HCT116 (cell line): ENCODE measurements at places on chromosomes 5 and 9.

DNA sequence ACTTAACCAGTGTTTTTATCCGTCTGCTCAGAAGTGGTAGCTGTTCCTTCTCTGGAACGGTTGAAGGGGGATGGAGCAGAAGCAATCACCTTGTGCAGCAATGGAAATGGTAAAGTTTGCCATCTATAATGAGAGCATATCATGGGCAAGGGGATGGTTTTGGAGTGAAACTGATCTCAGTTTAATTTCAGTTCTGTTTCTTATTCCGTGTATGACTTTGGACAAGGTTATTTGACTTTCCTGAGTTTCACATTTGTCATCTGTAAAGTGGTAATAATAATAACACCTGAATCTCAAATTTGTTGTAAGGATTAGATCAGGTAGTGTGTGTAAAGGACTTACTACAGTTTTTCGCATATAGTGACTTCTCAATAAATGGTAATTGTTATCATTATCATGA is 106.1 kb downstream of the PCSK1 start:
- no peak for DNase-seq

GRCh38 chr5:123448017-123448617 is 24.9 kb upstream of the CEP120 start:
- no peak for DNase-seq

GRCh38 chr9:4318741-4319140 is 18.9 kb upstream of the GLIS3 start:
- no peak for DNase-seq

DNA sequence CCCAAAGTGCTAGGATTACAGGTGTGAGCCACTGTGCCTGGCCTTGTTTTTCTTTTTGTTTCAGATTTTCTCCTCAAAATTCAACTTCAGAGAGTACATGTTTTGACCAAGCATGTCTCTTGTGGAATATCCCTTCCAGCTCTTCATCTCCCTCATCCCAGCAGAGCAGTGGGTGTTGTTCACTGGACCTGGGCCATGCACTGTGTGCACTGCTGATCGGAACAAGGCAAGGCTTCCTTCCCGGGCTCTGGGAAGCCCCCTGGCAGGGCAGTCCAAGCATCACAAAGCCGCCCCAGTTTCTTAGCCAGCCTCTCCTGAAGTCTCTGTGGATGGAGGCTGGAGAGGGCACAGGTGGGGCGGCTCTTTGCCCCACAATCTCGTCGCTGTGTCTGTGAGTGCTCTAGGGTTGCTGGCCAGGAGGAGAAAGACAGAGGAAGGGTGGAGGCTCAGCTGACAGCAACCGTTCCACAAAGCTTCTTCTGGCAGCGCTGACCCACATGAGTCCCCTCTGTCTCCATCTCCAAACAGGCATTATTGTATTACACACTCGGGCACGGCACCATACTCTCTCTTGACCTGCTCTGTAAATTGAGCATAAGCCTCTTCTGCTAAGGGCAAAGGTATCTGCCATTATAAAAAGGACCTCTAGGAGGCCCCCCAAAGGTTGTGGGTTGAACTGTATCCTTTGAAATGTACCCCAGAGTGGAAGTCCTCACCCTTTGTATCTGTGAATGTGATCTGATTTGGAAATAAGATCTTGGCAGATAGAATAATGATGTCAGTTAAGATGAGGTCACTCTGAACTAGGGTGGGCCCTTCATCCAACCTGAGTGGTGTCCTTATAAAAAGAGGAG is 89.6 kb downstream of the TARS1 start:
- no peak for DNase-seq

- DNase-seq = no peak
Observed at GRCh38 chr9:14523545-14523944, 169.7 kb downstream of the ZDHHC21 start.

- no peak for DNase-seq
Observed at GRCh38 chr9:5593904-5594303, 35.0 kb upstream of the RIC1 start.

DNA sequence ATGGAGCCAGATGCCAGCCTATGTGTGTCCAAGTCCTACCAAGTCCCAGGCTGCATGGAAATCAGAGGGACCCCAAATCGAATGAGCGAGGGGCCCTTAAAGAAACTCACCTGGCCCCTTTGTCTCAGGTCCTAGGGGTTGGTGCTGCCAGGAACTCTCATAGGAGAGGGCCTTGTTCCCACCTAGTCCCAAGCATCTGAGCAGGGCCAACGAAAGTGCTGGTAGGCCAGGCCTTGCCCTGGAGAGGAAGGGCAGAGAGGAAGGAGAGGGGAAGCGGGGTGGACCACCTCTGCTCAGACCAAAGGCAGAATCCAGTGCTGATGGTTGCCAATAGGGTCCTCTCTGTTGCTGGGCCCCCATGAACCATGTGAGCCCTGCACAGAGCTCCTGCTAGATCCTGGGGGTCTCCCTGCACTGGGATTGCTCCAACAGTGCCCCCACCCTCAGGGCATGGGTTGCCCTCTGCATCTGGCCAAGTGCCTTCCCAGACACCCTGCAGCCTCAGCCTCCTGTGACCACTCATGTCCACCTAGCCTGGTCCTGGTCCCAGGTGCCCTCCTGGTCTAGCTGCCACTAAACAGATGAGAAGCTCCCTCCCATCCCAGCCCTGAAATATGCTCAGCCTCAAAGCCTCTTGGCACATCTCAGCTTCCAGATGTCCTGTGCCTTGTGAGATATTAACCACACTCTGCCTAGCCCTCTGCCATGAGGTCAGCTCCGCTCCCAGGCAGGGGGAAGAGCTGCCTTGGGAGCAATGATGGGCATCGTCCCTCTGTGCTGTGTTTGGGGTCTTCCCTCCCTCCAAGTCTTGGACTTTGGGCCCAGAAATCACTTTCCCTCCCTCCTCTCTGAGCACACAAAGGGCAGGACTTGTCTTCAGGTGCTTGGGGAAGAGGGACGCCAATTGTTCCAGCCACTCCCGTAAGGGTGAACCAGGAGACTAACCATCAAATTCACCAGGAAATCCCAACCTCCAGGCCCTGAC is 109.6 kb downstream of the ADAMTS2 start:
- DNase-seq = no peak

DNA sequence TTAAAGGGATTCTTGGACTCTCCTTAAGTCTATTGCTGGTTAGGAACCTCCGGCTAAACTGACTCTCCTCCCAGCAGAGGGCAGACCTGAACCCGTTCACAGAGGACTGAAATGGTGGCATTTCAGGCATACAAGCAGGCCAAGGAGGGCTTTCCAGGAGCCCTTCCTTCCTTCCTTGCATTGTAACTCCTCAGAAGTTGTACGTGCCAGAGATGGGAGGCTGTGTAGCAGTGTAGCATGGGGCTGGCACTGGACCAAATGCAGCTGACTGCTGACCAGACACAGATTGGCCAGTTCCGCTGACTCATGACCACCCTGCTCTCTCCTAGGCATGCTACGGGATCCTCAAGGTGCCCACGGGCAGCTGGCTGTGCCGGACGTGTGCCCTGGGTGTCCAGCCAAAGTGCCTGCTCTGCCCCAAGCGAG is 36.4 kb downstream of the JADE2 start:
- DNase-seq = peak; percentile 7

- no peak for DNase-seq
Observed at GRCh38 chr5:126865299-126865698, 88.4 kb downstream of the LMNB1 start.

GRCh38 chr9:136624184-136624951 is 38.3 kb upstream of the EGFL7 start:
- DNase-seq = no peak

GRCh38 chr9:112939418-112939817 is 48.7 kb upstream of the SLC46A2 start:
- no peak for DNase-seq

- DNase-seq = no peak
Observed at GRCh38 chr5:142630927-142631539, 54.9 kb downstream of the FGF1 start.

DNA sequence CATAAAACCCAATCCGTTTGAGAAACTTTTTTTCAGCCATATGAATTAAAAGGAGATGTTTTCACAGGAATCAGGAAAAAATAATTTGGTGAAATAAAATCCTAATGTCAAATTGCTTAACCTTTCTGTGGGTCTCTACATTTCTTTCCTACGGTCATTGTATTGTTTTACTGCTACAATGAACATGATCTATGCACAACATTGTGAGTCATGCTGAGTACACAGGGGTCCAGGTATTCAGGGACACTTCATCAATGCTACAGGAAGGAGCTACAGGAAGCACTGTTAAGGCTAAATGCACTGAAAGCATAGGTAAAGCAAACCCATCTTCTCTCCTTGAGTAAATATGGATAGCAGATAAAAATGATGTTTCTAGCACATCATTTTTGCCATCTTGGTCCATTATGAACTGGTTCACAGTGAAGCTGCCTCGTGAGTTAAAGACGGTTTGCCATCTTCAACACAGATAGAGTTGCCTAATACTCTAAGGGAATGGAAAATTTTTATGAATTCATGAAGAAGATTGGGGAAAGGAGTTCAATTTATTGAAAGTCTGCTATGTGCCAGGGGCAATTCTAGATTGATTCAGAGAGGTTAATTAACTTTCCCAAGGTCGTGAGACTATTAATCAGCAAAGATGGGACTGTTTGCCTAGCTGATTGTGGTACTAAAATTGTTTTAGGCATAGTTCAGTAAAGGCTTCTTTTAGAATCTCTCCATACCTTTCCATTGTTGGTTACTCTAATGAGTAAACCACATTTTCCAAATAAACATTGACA is 85.5 kb downstream of the DIRAS2 start:
- DNase-seq = no peak

- DNase-seq = no peak
Observed at GRCh38 chr5:158380661-158381060, 521.7 kb upstream of the CLINT1 start.

DNA sequence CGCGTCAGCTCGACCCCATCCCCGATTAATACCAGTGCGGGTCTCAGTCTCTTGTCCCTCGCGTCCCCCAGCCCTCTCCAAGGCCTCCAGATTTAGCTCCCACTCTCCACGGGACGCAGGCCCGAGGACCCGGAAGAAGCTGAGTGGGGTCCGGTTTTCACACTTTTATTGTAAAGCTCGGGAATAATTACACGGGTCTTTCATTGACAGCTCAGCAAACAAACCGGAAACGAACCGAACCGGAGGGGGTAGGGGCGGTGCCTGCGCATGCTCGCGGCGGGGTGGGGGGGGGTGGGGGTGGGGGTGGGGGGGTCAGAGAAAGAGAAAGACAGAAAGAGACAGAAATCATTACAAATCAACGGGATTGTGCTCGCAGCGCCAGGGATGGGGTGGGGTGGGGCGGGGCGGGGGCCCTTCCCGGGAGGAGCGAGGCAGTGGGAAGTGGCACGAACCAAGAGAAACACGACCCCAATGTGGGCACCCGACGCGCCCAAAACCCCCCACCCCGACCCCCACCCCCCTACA is 27.9 kb downstream of the PCDH1 start:
- no peak for DNase-seq

DNA sequence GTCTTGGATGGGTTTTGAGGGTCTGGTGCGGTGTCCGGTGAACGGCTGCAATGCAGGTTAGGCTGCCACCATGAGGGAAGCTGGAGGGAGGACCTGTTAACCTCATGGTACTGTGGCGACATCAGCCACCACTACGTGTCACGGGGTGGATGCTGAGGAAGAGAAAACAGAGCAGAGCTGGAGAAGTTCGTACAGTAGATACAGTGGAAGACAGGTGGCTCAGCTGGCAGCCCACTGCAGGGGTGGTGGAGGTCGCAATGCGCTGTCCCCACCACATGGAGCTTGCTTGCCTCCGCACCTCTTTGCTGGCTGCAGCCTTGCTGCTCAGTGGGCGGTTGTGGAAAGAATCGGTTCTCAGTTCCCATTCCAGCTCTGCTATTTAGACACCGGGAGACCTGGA is 2.8 kb downstream of the DCANP1 start:
- DNase-seq = no peak

DNA sequence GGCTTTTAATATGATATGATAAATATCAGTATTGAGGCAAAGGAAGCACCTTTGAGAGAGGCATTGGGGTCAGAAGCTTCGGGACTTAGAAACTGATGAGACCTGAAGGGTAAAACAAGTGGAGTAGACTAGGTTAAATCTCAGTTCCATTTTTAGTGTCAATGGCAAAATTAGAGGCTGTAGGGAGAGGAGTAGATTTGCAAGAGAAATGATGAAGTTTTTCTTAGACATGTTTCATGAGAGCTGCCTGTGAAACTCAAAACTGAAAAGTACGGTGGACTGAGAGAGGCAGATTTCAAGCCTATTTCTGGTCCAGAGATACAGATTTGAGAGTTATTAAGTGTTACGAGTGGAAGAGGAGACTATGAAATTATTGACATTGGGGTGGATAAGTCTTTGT is 278.5 kb downstream of the TAF11L14 start:
- no peak for DNase-seq

- peak; percentile 32 for DNase-seq
Observed at GRCh38 chr5:53170746-53171349, 61.3 kb upstream of the MOCS2 start.

- DNase-seq = no peak
Observed at GRCh38 chr5:67363180-67363709, 166.6 kb upstream of the CD180 start.

DNA sequence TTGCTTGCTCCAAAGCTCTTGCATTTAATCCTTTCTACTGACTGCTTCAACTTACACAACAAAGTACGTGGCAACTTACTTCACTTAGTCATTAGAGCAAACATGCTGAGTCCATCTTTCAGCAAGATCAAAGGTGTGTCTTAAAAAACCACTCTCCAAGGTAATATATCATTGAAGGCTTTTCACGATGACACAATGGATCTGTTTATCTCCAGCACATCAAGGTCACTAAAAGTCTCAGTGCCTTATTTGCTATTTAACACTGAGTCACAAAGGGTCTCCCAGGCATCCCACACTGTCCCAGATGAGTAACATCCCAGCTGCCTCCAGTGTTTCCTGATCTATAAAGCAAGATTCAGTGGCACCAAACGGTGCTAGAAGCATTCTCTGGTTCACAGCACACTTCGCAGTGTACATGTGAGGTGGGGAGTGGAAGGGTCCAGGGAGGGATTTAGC is 3.7 kb upstream of the CLK4 start:
- peak; percentile 24 for DNase-seq

DNA sequence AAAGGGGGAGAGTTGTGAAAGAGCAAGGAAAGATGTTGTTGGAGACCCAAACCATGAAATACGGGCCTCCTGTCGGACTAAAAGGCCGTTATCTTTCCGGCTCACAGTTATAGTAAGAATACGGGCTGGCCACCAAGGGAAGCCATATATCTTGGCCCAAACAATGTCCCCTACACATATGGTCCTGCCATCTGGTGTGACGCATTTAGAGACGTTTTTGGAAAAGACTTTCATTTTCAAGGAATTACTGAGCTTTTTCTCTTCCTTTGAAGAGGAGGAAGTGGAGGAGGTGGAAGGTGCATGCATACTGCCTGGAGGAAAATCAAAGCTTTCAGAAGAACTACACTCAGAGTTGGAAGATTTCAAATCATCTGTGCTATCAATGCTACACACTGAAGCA is 26.7 kb downstream of the PWWP2A start:
- DNase-seq = no peak

- DNase-seq = no peak
Observed at GRCh38 chr5:73387601-73388305, 60.8 kb downstream of the FOXD1 start.

GRCh38 chr5:179793468-179794139 is at the start of gene LTC4S:
Gene LTC4S (plus strand): TSS chr5:179793986. CDS start chr5:179794081, 95 bp downstream.
- DNase-seq = no peak

GRCh38 chr9:71769175-71770161 is 1.2 kb upstream of the CEMIP2 start:
- peak; percentile 75 for DNase-seq
